ENCODE measurements at places on chromosomes 16 and 17.

GRCh38 chr17:13268791-13269595 is 251.2 kb upstream of the ELAC2 start:
- no peak for DNase-seq

GRCh38 chr17:44074231-44074910 is 3.8 kb downstream of the G6PC3 start:
- DNase-seq, result no peak

GRCh38 chr17:29640981-29641642 is 18.4 kb upstream of the CORO6 start:
- no peak for DNase-seq

- no peak for DNase-seq
These were observed 21.3 kb downstream of the NECAB2 start for GRCh38 chr16:83989300-83989699.

- DNase-seq, result no peak
These were observed 48.7 kb downstream of the MRPS23 start for GRCh38 chr17:57801044-57801711.
